Ovary (tissue), 10 donors: ENCODE measurements at places on chromosomes 6 and 20. TPM values are rescaled to one million over a fixed set of nuclear protein-coding genes. Genes with fewer than 3 reads are reported as not detected.

HUS1B gene
- polyA plus RNA-seq: not detected

GRCh38 chr6:36822506-36823269 lies 16.6 kb downstream of the CPNE5 start:
- no peaks in the 10 kb centered on the region for H3K36me3 ChIP-seq
- H3K27me3 ChIP-seq: no peaks in the 10 kb centered on the region
- no peak overlapping the region for H3K4me3 ChIP-seq
- H3K27ac ChIP-seq: no peak overlapping the region
- no peak for DNase-seq
- peaks cover 2% of the 10 kb centered on the region for H3K4me1 ChIP-seq

DNA sequence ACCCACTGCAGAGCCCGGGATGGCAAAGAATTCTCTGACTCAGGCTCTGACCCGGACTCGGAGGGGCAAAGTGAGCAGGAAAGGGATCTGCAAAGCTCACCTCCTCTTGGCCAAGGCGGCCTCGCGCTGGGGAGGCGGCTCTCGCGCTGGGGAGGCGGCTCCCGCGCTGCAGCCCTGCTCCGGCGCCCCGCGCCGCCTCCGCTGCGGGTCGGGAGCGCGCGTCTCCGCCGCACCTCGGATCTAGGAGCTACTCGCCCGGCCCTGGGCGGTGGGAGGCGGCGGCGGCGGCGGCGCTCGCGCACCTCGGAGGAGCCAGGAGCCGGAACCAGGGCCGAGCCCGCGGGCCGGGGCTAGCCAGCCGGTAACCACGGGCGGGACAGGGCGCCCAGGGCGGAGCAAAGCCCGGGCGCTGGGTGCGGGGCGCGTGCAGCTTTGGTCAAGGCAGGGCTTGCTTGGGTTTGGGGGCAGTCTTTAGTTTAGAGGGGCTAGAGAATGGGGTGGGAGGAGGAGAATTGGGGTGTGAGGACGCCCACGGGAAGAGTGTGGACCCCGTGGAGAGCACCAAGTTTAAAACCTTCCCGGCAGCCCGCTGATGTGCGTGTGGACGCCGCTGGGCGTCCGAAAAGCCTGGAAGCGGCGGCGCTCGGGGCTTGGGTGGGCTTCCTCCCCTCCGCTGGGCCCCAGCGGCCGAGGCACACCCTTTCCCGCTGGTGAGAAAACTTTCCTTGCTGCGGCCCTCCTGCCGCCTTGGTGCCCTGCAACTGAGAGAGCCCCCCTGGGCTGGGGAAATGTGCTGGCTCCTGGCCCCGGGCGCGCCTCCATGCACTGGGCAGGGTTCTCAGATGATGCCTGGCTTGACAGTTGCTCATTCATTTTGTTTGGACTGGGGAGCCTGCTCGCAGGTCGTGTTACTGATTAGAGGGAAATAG lies at the start of gene MRAP2:
Gene MRAP2 (plus strand): TSS at position 250 of the 929 bp plus-strand sequence. CDS start 21,547 bp downstream, outside the sequence.
- no peaks in the 10 kb centered on the region for H3K36me3 ChIP-seq
- H3K27me3 ChIP-seq: no peaks in the 10 kb centered on the region
- peak within 1 kb of the TSS; percentile 40 for H3K4me3 ChIP-seq

DNA sequence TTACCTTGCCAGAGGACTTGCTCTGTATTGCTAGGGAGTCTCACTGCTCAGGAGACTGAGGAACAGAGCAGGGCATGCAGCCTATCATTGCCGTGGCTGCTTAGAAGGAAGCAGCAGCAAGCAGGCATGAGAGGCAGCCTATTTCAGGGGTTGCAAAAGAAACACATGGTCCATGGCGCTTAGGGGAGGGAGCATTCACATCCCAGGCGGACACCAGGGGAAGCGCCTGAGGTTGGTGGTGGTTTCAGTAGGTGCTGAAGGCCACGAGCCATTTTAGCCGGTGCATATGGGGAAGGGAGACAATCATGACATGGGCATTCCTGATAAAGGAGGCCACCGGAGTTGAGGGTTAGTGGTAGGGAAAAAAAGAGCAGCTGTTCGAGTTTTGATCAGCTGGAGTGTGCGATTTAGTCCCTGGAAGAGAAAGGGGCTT lies 20.9 kb downstream of the FARS2 start:
- no peaks in the 10 kb centered on the region for H3K36me3 ChIP-seq
- H3K27ac ChIP-seq: no peak overlapping the region
- no peak overlapping the region for H3K4me3 ChIP-seq
- no peak for DNase-seq

DNA sequence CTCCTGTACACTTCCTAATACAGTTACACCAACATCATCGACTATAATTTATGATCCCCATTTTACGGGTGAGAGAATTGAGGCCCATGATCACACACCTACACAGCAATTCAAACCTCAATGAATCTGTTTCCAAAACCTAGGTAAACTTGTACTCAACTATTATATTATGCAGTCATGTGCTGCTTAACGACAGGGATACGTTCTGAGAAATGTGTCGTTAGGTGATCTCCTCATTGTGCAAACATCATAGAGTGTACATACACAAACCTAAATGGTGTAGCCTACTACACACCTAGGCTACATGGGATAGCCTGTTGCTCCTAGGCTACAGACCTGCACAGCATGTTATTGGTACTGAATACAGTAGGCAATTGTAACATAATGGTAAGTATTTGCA lies 385.6 kb downstream of the ARHGAP18 start:
- no peak overlapping the region for H3K27ac ChIP-seq
- no peak overlapping the region for H3K4me3 ChIP-seq
- H3K4me1 ChIP-seq: no peaks in the 10 kb centered on the region
- H3K36me3 ChIP-seq: no peaks in the 10 kb centered on the region
- DNase-seq: no peak

SNAP91 gene
- 1.3 TPM for polyA plus RNA-seq

ANKRD66 gene
- polyA plus RNA-seq: not detected

RAET1L gene
- not detected for polyA plus RNA-seq

GRCh38 chr6:4644996-4645395 lies 131.2 kb upstream of the CDYL start:
- H3K36me3 ChIP-seq: no peaks in the 10 kb centered on the region
- no peak for DNase-seq
- no peak overlapping the region for H3K27ac ChIP-seq
- no peaks in the 10 kb centered on the region for H3K4me1 ChIP-seq
- H3K4me3 ChIP-seq: no peak overlapping the region

MRPL14 gene
- polyA plus RNA-seq: 20.8 TPM

DNA sequence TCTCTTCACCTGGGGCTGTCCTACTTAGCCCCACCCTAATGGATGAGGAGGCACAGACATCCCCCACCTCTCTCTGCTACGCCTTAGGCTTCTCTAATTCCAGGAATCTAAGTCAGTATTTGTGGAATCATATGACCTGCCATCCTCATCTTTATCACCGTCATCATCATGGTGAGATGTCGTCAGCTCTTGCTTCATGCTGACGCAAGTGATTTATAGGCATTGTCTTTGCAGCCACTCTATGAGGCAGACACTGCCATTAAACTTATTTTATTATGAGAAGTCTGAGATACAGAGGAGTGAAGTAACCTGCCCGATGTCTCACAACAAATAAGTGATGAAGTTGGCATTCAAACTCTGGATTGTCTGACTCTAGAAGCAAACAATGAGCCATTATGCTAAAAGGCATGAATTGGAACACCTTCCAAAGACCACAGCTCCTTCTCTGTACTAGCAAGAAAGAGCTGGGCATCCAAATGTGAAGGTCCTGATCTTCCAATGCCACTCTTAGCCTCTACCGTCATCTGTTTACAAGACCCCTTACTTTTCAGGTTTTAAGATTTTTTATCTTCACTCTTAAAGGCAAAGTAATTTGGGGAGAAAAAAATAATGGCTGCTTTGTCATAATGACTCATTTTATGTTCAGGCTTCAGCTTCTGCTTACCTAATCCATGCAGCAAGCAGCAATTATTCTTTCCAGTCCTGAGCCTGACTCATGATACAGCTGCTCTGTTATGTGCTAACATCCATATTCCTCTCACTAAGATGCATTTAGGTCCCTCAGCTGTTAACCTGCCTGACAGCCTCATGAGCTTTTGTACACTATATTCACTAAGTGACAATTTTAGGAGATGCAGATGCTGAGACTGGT lies 113.7 kb upstream of the BCLAF1 start:
- no peak overlapping the region for H3K4me3 ChIP-seq
- no peaks in the 10 kb centered on the region for H3K4me1 ChIP-seq
- no peaks in the 10 kb centered on the region for H3K36me3 ChIP-seq
- H3K27me3 ChIP-seq: no peaks in the 10 kb centered on the region
- DNase-seq: no peak

DNA sequence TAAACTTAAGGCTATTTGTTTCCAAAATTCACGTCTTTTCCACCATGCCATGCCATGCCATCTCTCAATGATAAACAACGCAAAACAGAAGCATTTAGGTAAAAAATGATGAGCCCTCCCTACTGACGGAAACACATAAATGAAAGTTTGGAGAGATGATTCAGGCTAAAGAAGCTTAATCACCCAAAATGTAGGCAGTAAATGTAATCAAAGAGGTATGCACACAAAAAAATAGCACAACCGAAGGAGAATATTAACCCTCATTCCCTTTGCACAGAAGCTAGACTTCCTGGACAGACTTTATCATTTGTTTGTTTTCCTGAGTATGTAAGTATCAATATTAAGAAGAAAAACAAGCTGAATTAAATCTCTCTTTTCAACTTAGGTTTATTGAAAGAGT lies 28.8 kb downstream of the DCDC2 start:
- no peaks in the 10 kb centered on the region for H3K4me1 ChIP-seq
- H3K27ac ChIP-seq: no peak overlapping the region
- no peaks in the 10 kb centered on the region for H3K36me3 ChIP-seq
- DNase-seq: no peak
- no peak overlapping the region for H3K4me3 ChIP-seq

SIGLEC1 gene
- 11.5 TPM for polyA plus RNA-seq

GRCh38 chr20:41173791-41174341 lies 36.5 kb downstream of the PLCG1 start:
- peak; percentile 34 for DNase-seq
- H3K27me3 ChIP-seq: no peaks in the 10 kb centered on the region
- no peaks in the 10 kb centered on the region for H3K36me3 ChIP-seq
- H3K4me1 ChIP-seq: peaks cover 5% of the 10 kb centered on the region

- no peak for DNase-seq
- no peaks in the 10 kb centered on the region for H3K36me3 ChIP-seq
- no peaks in the 10 kb centered on the region for H3K4me1 ChIP-seq
- no peak overlapping the region for H3K4me3 ChIP-seq
Observed at GRCh38 chr20:11261533-11262000, 587.8 kb upstream of the JAG1 start.

- no peaks in the 10 kb centered on the region for H3K36me3 ChIP-seq
- no peaks in the 10 kb centered on the region for H3K27me3 ChIP-seq
- H3K4me1 ChIP-seq: peaks cover 15% of the 10 kb centered on the region
- H3K4me3 ChIP-seq: no peak overlapping the region
- no peak overlapping the region for H3K27ac ChIP-seq
Observed at GRCh38 chr6:111739257-111739696, 133.6 kb upstream of the TRAF3IP2 start.

GRCh38 chr6:30325150-30325872 lies 1.4 kb upstream of the TRIM39 start:
- H3K4me3 ChIP-seq: peak overlapping the region; percentile 48
- H3K36me3 ChIP-seq: no peaks in the 10 kb centered on the region
- no peaks in the 10 kb centered on the region for H3K27me3 ChIP-seq

DNA sequence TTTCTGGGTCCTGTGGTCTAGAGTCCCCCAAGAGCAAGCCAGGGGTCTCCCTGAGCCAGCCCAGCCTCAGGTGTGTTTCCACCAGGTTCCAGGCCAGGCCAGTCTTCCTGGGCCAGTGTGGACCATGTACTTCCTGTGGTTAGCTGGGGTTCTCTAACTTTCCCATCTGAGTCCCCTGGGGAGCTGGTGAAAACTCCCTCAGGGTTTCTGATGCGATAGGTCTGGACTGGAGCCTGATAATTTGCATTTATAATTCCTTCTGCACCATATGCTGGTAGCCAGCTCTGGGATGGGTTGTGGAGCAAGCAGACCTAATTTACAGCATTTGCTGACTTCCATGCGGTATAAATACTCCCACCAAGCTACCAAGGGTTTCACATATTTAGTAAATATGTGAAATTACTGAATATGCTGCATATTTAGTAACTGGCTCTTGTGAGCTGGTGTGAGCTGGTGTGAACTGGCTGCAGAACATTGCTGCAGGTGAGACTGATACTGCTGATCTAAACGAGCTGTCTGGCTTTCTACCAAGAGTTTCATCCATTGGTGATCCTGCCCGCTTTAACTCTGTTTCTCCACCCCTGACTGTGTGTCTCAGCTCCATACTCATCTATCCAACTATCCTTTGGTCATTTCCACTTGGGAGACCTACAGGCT lies 62.6 kb downstream of the RIN2 start:
- no peaks in the 10 kb centered on the region for H3K27me3 ChIP-seq
- DNase-seq: no peak
- no peaks in the 10 kb centered on the region for H3K36me3 ChIP-seq
- H3K27ac ChIP-seq: no peak overlapping the region
- H3K4me3 ChIP-seq: no peak overlapping the region

GRCh38 chr6:142459271-142459670 lies 157.5 kb downstream of the ADGRG6 start:
- no peaks in the 10 kb centered on the region for H3K27me3 ChIP-seq
- H3K4me3 ChIP-seq: no peak overlapping the region
- no peak for DNase-seq
- H3K36me3 ChIP-seq: no peaks in the 10 kb centered on the region
- H3K27ac ChIP-seq: no peak overlapping the region

GRCh38 chr6:116954938-116955337 lies 77.9 kb downstream of the RFX6 start:
- no peaks in the 10 kb centered on the region for H3K36me3 ChIP-seq
- H3K27me3 ChIP-seq: no peaks in the 10 kb centered on the region
- no peak for DNase-seq
- H3K27ac ChIP-seq: no peak overlapping the region
- H3K4me3 ChIP-seq: no peak overlapping the region
- H3K4me1 ChIP-seq: no peaks in the 10 kb centered on the region

DNA sequence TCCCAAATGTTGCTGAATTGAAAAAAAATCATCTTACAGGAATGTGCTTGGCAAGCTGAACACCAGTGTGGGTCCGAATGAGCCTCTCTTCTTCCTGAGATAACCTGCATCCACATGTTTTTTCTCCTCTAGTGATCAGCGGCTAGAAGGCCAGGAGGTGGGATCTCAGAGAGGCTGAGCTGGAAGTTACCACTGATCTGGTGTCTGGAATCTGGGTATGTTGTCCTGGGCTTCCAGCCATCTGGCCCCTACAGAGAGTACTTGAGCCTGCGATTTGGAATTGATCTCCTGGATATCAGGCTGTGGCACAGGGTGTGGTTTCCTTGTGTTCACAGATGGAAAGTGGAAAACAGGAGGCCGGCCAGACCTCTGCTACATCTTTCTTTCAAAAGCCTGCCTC lies 35.9 kb downstream of the SULF2 start:
- no peaks in the 10 kb centered on the region for H3K27me3 ChIP-seq
- H3K27ac ChIP-seq: no peak overlapping the region
- DNase-seq: no peak
- H3K36me3 ChIP-seq: no peaks in the 10 kb centered on the region
- H3K4me3 ChIP-seq: no peak overlapping the region

SMOC2 gene
- polyA plus RNA-seq: 134 TPM

SCUBE3 gene
- polyA plus RNA-seq: 3.1 TPM

- H3K27me3 ChIP-seq: no peaks in the 10 kb centered on the region
- no peak overlapping the region for H3K4me3 ChIP-seq
- H3K4me1 ChIP-seq: peaks cover 13% of the 10 kb centered on the region
- H3K27ac ChIP-seq: no peak overlapping the region
Observed at GRCh38 chr20:62875419-62876361, 14.1 kb upstream of the TCFL5 start.

- peak overlapping the region; percentile 22 for H3K4me3 ChIP-seq
- H3K27me3 ChIP-seq: no peaks in the 10 kb centered on the region
- DNase-seq: no peak
Observed at GRCh38 chr6:27617700-27618689, 145.1 kb upstream of the ZNF184 start.

HEY2 gene
- polyA plus RNA-seq: 12.7 TPM

GRCh38 chr6:36025932-36026327 lies 1.5 kb upstream of the SLC26A8 start:
- no peak for DNase-seq
- H3K27me3 ChIP-seq: no peaks in the 10 kb centered on the region

SPEF1 gene
- polyA plus RNA-seq: not detected
